HuH-7 (cell line): ENCODE measurements at places on chromosomes 13 and 19.

- no peak for DNase-seq
Measured at GRCh38 chr13:97348569-97349100, 85.3 kb upstream of the RAP2A start.

- no peak for DNase-seq
Measured at GRCh38 chr19:8806661-8807060, 25.4 kb downstream of the ZNF558 start.

GRCh38 chr13:23859455-23859854, 29.7 kb downstream of the MIPEP start:
- no peak for DNase-seq

- no peak for DNase-seq
Measured at GRCh38 chr19:10811391-10812111, 24.5 kb downstream of the TMED1 start.

- DNase-seq, result no peak
Measured at GRCh38 chr13:114185182-114185971, 6.3 kb downstream of the CFAP97D2 start.

DNA sequence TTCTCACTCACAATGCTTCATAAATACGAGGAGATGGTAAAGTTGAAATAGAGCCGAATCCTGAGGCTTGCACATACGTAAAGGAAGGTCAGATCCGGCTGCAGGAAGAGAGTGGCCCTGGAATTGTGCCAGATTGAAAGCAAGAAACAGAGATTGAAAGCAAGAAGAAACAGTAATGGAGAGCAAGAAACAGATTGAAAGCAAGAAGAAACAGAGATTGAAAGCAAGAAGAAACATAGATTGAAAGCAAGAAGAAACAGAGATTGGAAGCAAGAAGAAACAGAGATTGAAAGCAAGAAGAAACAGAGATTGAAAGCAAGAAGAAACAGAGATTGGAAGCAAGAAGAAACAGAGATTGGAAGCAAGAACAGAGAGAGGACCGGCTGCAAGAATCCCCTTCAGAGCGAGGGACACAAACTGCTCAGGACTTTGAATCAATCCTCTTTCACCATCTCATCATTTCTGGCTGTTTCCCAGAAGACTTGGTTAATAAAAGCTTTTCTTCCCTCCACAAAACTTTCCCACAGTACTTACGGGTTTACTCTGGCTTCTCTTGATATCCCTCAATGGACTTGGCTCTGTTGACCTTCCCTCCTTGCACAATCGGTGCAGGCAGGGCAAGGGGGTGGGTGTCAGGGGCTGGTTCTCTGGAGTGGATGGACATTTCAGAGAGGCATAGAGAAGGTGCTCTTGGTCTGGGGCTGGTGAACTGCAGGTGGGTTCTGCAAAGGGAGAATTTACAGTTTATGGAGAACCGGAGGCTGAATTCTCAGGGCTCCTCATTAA, 25.5 kb downstream of the OR7A5 start:
- DNase-seq, result no peak

- no peak for DNase-seq
Measured at GRCh38 chr19:4473011-4473762, 1.1 kb downstream of the HDGFL2 start.

DNA sequence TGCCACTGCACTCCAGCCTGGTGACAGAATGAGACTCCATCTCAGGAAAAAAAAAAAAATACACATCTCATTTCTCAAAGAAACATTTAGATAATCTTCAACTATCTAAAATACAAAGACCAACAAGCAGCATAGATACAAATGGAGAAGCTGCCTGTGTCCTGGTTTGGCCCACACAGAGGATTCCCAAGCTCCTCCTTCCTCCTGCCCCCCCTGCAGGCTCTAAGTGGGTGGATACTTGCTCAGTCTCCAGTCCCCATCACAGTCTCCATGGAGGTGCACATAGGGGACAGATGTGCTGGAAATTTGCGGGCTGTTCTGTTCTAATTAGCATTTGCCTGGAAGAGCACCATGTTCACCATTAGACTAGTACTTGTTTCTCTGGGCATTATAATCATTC, 59.9 kb downstream of the ABCC4 start:
- DNase-seq, result no peak

- DNase-seq, result no peak
Measured at GRCh38 chr13:94495806-94496205, 16.3 kb upstream of the DCT start.

DNA sequence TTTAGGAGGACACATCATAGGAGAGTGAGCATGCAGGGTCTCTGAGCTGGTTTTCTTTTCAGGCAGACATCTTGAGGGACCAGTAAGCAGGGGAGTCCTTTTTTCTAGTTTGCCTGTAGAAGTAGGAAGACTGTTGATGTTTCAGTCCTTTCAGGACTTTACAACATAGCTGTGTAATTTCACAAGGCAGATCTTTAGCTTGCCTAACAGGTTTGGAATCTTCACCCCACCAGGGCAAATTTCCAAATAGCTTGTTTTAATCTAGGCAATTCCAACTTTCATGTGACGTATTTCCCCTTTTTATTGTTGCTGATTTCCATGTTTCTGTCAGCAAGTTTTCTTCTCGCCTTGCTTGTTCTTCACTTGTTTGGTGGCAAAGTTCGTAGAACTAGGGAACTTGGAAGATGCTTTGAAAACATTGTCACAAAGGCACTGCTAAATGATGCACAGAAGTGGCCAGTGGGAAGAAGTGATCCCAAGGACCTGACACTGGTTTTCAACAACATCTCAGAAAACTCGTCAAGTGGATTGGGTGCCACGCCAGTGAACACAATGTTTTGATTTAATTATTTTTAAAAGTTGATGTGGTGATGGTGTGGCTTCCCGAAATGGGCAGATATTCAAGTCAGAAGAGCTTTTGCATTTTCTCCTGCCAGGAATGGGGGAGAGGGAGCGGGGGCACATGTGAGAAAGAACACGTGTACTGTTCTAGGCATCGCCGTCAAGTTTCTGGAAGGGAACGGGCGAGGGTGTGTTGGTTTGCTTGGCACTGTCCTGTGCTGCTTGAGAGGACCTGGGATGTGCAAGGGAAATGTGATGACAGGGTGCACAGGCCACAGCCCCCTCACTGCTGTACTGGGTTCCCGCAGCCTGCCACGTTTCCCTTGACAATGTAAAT, 418.6 kb downstream of the OXGR1 start:
- no peak for DNase-seq

DNA sequence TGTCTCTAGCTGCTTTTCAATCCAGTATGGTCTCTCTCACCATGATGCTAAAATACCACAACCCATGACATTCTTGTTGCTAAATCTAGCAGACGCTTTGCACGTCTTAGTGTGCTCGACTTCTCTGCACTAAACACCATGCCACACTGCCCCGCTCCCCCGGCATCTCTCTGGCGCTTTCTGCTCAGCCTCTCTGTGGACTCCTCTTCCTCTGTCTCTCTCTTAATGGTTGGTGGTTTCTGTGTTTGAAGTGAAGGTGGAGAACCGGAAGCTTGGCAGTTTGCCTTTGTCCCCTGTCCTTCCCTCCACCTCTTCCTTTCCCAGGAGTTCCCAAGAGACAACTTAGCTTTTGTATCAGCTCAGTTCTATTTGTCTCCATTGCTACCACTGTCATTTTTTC, 8.8 kb downstream of the ERCC5 start:
- DNase-seq, result no peak

- no peak for DNase-seq
Measured at GRCh38 chr13:75226092-75226491, 255.9 kb downstream of the TBC1D4 start.

- DNase-seq, result no peak
Measured at GRCh38 chr13:46665248-46665632, 112.3 kb downstream of the LRCH1 start.

- DNase-seq, result no peak
Measured at GRCh38 chr19:33420821-33421220, 47.3 kb downstream of the CEBPG start.
